Lower lobe of right lung (tissue), 2 donors: ENCODE measurements at places on chromosomes 12 and 14.

GRCh38 chr12:68367116-68367515 is 35.0 kb upstream of the MDM1 start:
- no peaks in the 10 kb centered on the region for H3K27me3 ChIP-seq
- no peak for DNase-seq
- H3K27ac ChIP-seq = peak overlapping the region; percentile 25
- peaks cover 52% of the 10 kb centered on the region for H3K4me1 ChIP-seq
- no peaks in the 10 kb centered on the region for H3K36me3 ChIP-seq
- H3K4me3 ChIP-seq = no peak overlapping the region

GRCh38 chr12:96107236-96107635 is 71.8 kb upstream of the LTA4H start:
- no peaks in the 10 kb centered on the region for H3K27me3 ChIP-seq
- no peak for DNase-seq
- H3K27ac ChIP-seq = peak overlapping the region; percentile 65
- no peak overlapping the region for H3K4me3 ChIP-seq
- H3K36me3 ChIP-seq = no peaks in the 10 kb centered on the region

- peaks cover 57% of the 10 kb centered on the region for H3K4me1 ChIP-seq
- H3K4me3 ChIP-seq = peak overlapping the region; percentile 78
- H3K27ac ChIP-seq = no peak overlapping the region
- peaks cover 21% of the 10 kb centered on the region for H3K36me3 ChIP-seq
- H3K27me3 ChIP-seq = no peaks in the 10 kb centered on the region
Measured at GRCh38 chr12:6768990-6769389, 2.8 kb downstream of the PTMS start.

DNA sequence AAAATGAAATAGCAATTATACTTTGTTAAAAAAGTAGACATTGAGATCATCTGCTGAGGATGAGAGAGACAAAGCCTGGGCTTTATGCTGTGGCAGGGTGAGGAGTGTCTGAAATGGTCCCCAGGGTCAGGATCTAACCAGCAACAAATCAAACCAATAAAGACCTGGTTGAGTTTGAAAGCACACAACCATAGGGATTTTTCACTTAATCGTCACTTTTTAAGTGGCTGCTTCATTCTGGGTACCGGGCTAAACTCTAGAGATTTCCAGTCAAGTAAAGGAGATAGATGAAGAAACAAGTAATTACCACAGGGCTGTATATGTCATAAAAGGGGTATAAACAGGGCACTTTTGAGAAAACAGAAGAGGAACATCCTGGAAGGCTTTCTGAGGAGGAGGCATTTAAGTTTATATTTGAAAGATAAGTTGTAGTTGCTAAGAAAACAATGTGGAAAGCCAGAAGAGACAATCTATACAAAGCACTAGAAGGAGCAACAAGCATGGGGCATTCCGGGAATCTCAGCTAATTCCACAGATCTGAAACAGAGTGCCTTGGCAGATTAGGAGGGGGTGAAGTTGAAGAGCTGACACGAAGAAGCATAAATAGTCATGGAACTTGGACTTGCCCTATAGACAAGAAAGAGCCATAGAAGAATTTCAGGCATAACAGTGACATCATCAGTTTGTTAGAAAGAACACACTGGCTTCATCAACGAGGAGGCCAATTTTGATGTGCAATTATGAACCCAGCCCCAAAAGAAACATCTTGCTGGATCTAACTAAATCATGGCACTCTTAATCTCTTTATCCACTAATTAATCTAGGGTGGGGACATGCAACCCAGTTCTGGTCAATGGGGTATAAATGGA is 46.9 kb upstream of the FRS2 start:
- no peak for DNase-seq
- no peaks in the 10 kb centered on the region for H3K27me3 ChIP-seq
- H3K4me1 ChIP-seq = no peaks in the 10 kb centered on the region
- no peak overlapping the region for H3K27ac ChIP-seq
- no peak overlapping the region for H3K4me3 ChIP-seq

GRCh38 chr12:92912052-92912451 is 17.0 kb downstream of the EEA1 start:
- H3K27ac ChIP-seq = no peak overlapping the region
- no peaks in the 10 kb centered on the region for H3K36me3 ChIP-seq
- H3K4me3 ChIP-seq = no peak overlapping the region
- peaks cover 7% of the 10 kb centered on the region for H3K4me1 ChIP-seq
- no peaks in the 10 kb centered on the region for H3K27me3 ChIP-seq

GRCh38 chr14:99540196-99541032 is 59.2 kb downstream of the CCNK start:
- peaks cover 18% of the 10 kb centered on the region for H3K4me1 ChIP-seq
- no peaks in the 10 kb centered on the region for H3K36me3 ChIP-seq
- no peaks in the 10 kb centered on the region for H3K27me3 ChIP-seq
- H3K27ac ChIP-seq = no peak overlapping the region
- DNase-seq = no peak

DNA sequence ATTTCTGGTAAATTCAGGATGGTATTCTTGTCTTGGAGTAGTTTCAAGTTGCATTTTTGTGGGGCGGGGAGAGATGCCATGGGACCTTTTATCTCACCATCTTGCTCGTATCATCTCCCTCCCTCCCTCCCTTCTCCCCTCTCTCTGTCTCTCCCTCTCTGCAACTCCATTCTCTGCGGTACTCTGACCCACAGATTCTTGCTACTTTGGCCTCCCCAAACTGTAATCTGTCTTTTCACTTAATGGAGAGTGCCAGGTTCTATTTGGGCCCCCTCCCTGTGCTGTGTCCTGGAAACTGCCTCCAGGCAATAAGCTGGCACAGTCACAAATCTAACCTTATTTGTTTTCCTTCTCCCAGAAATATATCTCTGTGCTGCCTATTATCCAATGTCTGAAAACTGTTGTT is 175.2 kb downstream of the PAWR start:
- no peaks in the 10 kb centered on the region for H3K27me3 ChIP-seq
- H3K27ac ChIP-seq = no peak overlapping the region
- H3K4me1 ChIP-seq = no peaks in the 10 kb centered on the region

- DNase-seq = no peak
- H3K4me1 ChIP-seq = peaks cover 9% of the 10 kb centered on the region
- no peak overlapping the region for H3K4me3 ChIP-seq
- H3K27ac ChIP-seq = no peak overlapping the region
- no peaks in the 10 kb centered on the region for H3K36me3 ChIP-seq
Measured at GRCh38 chr12:64392221-64392620, 1.7 kb upstream of the C12orf56 start.

GRCh38 chr14:64573109-64573508 is 23.3 kb downstream of the PPP1R36 start:
- no peak for DNase-seq
- no peaks in the 10 kb centered on the region for H3K4me1 ChIP-seq
- no peaks in the 10 kb centered on the region for H3K27me3 ChIP-seq
- H3K4me3 ChIP-seq = no peak overlapping the region

DNA sequence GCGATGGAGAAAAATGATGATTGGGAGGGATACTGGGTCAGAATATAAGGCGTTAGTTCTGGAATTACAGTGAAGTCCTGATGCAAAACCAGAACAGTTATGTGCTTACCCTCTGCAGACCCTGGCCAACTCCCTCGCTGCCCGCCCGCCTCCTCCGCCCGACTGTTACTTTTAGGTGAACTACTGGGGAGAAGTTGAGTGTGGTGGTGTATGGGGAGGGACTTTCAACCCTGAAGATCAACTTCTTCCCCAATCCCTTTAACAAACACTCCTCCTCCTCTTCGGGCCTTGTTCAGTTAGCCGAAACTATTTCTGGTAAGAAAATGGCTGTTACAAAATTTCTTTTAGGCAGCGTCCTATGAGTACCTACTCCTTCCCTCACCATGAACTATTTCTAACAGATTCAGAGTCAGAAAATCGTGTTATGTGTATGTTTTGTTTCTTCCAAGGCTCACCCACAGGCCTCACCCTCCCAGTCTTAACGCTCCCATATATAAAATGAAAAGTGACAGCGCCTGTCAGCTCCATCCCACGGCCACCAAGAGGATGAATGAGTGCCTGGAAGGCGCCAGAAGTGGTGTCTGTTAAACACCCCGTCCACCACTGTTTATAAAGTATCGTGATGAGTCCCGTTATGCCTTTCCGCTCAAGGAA is 1.3 kb downstream of the FBXO33 start:
- H3K27me3 ChIP-seq = no peaks in the 10 kb centered on the region
- H3K27ac ChIP-seq = peak overlapping the region; percentile 99
- peak overlapping the region; percentile 94 for H3K4me3 ChIP-seq
- no peak for DNase-seq

- no peak for DNase-seq
- H3K27me3 ChIP-seq = no peaks in the 10 kb centered on the region
- H3K36me3 ChIP-seq = no peaks in the 10 kb centered on the region
- H3K27ac ChIP-seq = peak overlapping the region; percentile 51
- H3K4me1 ChIP-seq = no peaks in the 10 kb centered on the region
- H3K4me3 ChIP-seq = no peak overlapping the region
Measured at GRCh38 chr14:53161758-53162435, 8.8 kb upstream of the DDHD1 start.
